ENCODE measurements at places on chromosomes 11 and 22.

DNA sequence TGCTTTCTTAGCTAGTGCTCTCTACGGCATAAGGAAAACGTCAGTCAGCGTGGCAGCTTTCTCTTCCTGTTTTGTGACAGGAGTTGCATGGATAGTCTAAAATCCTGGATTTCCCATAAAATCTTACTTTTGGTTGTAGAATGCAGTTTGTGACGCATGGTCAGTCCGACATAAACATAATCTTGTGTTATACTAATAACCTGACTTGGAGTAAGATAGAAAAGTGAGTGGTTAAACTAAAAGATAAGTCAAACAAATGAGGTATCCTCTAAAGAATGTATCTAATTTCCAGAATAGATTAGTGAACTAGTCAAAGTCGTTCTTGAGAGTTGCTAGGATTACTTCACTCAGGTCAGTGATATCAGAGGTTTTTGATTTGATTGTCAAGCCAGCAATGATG, 157.6 kb downstream of the PGR start:
- no peak for DNase-seq

GRCh38 chr22:38412435-38413084, 42.4 kb downstream of the KCNJ4 start:
- peak; percentile 26 for DNase-seq

DNA sequence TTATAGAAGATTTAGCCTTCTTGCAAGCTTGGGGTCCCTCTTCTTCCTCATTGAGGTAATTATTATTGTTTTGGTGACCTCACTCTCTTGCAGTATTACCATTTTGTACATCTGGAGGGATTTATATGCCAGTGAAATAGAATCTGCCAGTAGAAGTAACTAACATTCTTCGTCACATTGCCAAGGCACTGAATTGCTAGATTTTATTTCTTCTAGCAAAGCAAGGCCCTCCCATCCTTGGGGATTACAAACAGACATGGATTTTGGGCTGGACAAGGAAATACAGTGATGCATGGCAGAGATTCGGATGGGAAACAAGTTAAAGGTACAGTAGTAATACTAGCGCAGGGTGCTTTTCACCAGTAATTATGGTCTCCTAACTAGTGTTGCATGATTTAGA, 7.8 kb downstream of the ADAMTS15 start:
- no peak for DNase-seq

DNA sequence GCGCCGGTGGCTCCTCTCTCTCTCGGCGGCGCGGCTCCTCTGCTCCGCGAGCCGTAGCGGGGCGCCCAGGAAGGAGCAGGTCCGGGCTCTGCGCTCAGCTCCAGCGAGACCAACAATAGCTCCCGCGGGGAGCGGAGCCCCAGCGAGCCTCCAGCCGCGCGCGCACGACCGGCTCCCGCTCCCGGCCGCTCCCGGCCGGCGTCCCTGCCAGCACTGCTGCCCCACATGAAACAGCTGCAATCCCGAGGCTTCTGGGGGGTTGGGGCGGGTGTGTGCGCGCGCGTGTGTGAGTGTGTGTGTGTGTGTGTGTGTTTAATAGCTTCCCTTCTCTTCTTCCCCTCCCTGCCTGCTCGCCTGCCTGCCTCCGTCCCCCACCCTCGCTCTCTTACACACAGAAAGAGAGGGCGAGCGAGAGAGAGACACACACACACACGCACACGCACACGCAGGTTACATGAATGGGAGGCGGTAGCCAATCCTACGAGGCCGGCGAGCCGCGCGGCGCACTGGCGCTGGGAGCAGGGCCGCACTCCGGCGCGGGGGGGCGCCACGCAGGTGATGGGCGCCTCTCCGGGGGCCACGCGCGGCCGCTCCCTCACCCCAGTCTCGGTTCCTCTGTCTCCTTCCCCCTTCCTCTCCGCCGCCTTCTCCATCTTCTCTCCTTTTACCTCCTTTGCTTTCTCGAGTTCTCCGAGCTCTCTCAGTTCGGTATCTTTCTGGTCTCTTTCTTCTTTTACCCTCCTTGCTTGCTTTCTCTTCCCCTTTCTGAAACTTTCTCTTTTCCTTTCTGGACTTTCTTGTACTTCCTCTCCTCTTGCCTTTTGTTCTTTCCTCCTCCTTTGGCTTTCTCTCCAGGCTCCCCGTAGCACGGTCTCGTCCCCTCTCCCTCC, at the start of gene TENM4:
TSS of gene TENM4 (minus strand) at position 460 of the 890 bp plus-strand sequence. CDS start 371,086 bp downstream, outside the sequence.
- no peak for DNase-seq

GRCh38 chr11:108694846-108695245, 30.0 kb downstream of the DDX10 start:
- no peak for DNase-seq

DNA sequence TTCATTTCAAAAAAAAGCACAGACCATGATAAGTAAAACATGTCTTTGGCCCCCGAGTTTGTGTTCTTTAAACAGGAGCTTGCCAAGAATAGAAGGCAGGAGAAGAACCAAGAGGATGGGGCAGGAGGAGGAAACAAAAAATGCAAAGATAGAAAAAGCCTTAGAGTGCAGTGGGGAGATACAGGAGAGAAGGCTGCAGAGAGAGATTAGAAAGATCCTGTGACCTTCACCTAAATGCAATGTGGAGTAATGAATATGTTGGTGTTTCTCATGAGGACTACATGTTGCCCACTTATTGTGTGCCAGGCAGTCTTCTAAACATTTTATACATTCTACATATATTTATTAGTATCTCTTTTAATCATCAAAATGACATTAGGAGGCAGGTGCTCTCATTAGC, 2.3 kb upstream of the APLNR start:
- DNase-seq = no peak

DNA sequence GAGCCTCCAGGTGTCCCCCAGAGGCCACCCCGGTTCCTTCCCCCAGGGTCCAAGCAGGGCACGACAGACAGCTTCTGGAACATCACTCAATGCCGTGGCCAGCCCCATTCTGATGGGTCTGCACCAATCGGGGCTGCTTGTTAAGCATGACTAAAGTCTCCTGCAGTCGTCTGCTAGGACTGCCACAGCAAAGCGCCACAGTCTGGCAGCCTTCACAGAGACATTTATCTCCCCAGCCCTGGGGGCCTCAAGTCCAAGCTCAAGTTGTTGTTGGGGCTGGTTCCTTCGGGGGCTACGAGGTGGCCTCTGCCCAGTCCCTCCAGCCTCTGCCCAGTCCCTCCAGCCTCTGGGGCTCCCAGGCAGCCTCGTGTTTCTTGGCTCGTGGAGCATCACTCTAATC, 14.0 kb upstream of the CD81 start:
- DNase-seq = no peak

- DNase-seq = no peak
Measured at GRCh38 chr22:35131525-35132000, 65.6 kb downstream of the ISX start.

- no peak for DNase-seq
Measured at GRCh38 chr11:76667856-76668255, 2.7 kb downstream of the LRRC32 start.

DNA sequence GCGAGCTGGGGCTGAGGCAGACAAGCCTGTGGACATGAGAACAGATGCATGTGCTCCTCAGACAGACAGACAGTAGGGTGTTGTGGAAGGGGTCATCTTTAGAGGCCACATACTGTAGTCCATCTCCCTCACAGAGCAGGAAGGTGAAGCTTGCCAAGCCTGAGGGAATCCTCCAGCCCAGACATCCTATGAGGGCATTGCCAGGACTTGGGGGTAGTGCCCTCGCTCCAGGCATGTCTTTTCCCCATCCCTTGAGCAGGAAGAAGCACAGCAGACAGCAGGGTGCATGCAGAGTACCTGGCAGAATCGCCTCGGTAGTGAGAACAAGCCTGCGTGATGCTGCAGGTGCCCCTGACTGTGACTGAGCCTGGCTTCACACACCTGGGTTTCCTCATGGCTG, 66.5 kb upstream of the CLDN5 start:
- no peak for DNase-seq

DNA sequence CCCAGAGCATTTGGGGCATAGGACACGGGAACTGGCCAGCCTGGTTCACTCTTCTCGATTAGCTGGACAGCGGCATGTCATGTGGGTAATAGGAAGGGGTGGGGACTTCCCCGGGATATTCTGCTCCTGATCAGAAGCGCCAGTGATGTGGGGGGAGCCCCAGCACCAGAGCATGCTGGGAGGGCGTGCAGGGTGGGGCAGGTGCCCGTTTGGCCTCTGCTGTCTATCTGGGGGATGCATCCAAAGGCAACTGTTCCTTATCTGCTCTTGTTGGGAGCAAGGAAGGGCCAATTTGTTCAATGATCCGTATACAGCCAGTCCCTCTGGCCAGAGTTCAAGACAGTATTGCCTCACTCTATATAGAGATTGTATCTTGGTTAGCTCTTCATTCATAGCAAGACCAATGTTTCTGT, 43.6 kb downstream of the PPARA start:
- no peak for DNase-seq

DNA sequence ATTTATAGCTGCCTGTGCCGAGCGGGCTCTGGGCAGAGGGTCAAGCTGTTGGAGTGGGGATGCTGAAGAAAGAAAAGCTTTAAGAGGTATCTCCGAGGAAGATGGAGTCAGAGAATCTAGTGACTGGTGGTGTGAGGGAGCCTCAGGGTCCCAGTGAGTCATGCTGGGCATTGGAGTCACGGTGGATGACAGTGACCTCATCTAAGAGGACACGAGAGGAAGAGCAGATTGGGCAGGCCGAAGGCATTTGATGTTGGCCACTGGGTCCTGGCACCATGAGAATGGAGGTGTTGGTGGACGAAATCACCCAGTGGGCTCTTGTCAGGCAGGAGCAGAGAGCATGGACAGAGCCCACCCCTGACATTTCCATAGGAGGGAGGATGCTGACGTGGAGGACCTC, 68.4 kb downstream of the TBC1D22A start:
- no peak for DNase-seq

- no peak for DNase-seq
Measured at GRCh38 chr22:49321477-49322055, 506.1 kb downstream of the BRD1 start.

- no peak for DNase-seq
Measured at GRCh38 chr22:42714308-42714707, 6.4 kb downstream of the A4GALT start.

DNA sequence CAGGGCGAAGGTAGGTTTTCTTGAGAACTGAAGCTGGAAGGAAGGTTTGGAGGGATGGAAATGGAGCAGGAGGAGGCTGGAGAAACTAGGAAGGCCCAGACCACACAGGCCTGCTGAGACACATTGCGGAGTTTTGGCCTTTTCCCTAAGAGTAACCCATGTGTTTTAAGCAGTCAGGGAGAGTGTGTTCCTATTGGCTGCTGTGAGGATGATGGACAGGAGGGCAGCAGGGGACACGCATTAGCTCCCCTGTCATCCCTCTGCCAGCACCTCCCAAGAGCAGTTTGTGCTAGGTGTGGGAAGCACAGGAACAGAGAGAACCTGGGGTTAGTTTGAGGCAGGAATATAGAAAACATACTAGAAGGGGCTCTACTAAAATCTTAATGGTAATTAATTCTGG, 842.1 kb downstream of the TBC1D22A start:
- no peak for DNase-seq

Measured in stimulated activated CD4-positive, alpha-beta T cell treated with anti-CD3 and anti-CD28 coated beads, Interleukin-15, amount 100 ng/mL, for 1 hour (primary cell).